Uterus (tissue), 4 donors: ENCODE measurements at places on chromosomes 6 and 20. TPM values are rescaled to one million over a fixed set of nuclear protein-coding genes. Genes with fewer than 3 reads are reported as not detected.

The STMND1 gene
- not detected for total RNA-seq

- no peaks in the 10 kb centered on the region for H3K36me3 ChIP-seq
- DNase-seq: no peak
- no peak overlapping the region for H3K27ac ChIP-seq
- no peaks in the 10 kb centered on the region for H3K27me3 ChIP-seq
- H3K4me3 ChIP-seq: no peak overlapping the region
Measured at GRCh38 chr6:39938773-39939654, 4.8 kb upstream of the MOCS1 start.

GRCh38 chr6:142781129-142781528 is 163.8 kb downstream of the HIVEP2 start:
- no peak overlapping the region for H3K27ac ChIP-seq
- DNase-seq: no peak
- H3K4me3 ChIP-seq: no peak overlapping the region
- no peaks in the 10 kb centered on the region for H3K36me3 ChIP-seq
- H3K27me3 ChIP-seq: no peaks in the 10 kb centered on the region

DNA sequence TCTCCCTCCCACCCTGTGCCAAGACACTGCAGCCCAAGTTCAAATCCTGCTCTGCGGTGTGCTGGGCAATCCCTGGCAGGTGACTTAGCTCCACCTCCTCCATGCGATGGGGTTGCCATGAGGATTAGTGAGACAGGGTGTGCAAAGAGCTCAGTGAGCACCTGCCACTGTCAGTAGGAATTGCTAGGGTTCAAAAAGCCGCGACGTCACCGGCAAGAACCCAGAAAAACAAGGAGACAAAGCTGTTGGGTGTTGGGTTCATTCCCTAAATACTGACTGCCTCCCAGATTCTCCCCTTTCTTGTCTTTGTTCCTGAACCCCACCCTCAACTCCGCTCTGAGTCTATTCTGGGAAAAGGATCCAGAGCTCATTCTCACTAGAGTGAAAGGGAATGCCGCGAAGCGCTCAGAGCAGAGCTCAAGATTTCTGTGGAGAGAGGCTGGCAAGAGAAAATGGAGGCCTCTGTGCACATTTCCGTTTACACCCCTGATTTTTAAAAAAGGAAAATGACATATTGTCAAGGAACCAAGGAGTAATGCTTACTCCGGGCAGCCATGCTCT is 13.3 kb downstream of the PMEPA1 start:
- H3K27me3 ChIP-seq: no peaks in the 10 kb centered on the region
- no peak overlapping the region for H3K4me3 ChIP-seq
- no peaks in the 10 kb centered on the region for H3K4me1 ChIP-seq
- H3K27ac ChIP-seq: no peak overlapping the region

The TINAG gene
- total RNA-seq: not detected

DNA sequence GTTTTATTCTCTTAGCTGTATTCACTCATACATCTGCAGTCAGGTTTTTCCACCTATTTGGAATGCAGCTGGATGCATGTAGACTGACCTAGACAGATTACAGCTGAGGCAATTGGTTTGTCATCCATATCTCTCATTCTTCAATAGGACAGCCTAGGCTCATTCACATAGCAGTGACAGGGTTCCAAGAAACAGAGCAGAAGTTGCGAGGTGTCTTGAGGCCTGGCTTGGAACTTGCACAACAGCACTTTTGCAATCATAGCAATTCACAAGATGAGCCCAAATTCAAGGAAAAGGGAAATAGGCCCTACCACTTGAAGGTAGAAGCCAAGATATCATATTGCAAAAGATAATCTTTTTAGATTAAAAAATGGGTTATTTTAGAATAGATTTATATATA is 508.9 kb upstream of the JAG1 start:
- H3K27ac ChIP-seq: no peak overlapping the region
- H3K36me3 ChIP-seq: no peaks in the 10 kb centered on the region
- no peaks in the 10 kb centered on the region for H3K27me3 ChIP-seq
- no peak for DNase-seq
- H3K4me3 ChIP-seq: no peak overlapping the region
- H3K4me1 ChIP-seq: no peaks in the 10 kb centered on the region

- H3K4me3 ChIP-seq: no peak overlapping the region
- no peaks in the 10 kb centered on the region for H3K36me3 ChIP-seq
- no peaks in the 10 kb centered on the region for H3K4me1 ChIP-seq
- H3K27me3 ChIP-seq: no peaks in the 10 kb centered on the region
- no peak for DNase-seq
- no peak overlapping the region for H3K27ac ChIP-seq
Measured at GRCh38 chr6:71727632-71728294, 158.6 kb upstream of the RIMS1 start.

DNA sequence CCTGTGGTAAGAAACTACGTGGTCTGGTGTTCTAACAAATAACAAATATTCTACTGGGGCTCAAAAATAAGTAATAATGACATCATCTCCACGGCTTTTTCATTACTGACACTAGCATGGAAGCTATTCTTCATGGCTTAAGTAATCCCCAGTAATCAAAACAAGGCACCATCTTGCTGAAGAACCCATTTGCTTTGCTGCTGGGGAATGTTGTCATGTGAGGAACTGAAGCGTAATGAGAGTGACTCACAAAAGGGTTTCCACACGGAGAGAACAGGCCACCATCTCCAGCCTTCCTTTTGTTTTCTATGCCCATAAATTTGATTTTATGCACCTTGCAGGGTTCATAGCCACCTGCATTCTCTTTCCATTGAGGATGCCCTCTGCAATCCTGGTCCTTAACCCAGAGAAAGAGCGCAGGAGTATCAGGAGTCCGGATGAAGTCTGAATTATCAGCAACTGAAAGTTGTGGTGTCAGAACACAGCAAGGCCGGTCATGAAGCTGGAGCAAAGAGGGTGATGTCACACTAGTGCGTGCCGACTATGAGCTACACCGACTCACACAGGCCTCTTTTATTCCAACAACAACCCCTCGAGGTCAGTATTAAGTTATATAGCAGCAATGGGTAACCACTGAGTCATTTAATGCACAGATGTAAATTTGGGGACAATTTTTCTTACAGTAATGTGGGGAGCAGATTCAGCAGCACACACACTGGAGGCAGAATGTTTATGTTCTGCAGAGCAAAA is 173.7 kb upstream of the SSTR4 start:
- H3K27ac ChIP-seq: no peak overlapping the region
- DNase-seq: no peak
- no peaks in the 10 kb centered on the region for H3K27me3 ChIP-seq
- H3K36me3 ChIP-seq: no peaks in the 10 kb centered on the region
- no peaks in the 10 kb centered on the region for H3K4me1 ChIP-seq

GRCh38 chr6:36912030-36912454 is 26.3 kb downstream of the C6orf89 start:
- no peaks in the 10 kb centered on the region for H3K27me3 ChIP-seq
- no peak overlapping the region for H3K4me3 ChIP-seq
- H3K36me3 ChIP-seq: no peaks in the 10 kb centered on the region
- DNase-seq: no peak
- H3K27ac ChIP-seq: peak overlapping the region; percentile 2

The PRPH2 gene
- total RNA-seq: 2.0 TPM

The LAMA5 gene
- 52.3 TPM for total RNA-seq

DNA sequence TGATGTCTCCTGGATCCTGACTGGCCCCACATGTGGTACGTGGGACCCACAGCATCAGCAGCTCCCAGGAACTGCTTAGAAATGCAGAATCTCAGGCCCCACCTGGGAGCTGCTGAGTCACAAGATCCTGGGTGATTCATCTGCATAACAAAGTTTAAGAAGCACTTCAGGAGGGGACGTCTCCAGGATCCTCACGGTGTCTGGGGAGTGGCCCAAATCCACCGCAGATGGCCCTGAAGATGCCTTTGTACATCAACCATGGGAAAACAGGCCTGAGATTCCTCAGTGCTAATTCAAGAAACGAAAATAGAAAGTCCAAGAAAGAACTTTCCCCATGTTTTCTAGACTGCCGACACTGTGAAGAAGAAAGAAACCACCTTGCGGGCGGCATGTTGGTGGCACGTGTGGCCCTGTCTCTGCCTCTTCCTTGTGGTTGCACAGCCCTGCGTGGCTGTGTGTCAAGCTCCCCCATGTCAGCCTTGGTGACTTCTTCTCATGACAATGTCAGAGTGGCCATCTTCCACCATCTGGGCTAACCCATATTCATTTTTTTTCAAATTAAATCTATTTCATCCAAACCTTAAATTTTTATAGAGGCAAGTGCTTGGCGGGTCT is 26.1 kb downstream of the RRBP1 start:
- peak overlapping the region; percentile 22 for H3K27ac ChIP-seq
- H3K27me3 ChIP-seq: no peaks in the 10 kb centered on the region
- H3K4me1 ChIP-seq: peaks cover 14% of the 10 kb centered on the region
- no peaks in the 10 kb centered on the region for H3K36me3 ChIP-seq
- DNase-seq: peak; percentile 14

The MAS1 gene
- 0.35 TPM for total RNA-seq

GRCh38 chr6:110512991-110513390 is 36.6 kb upstream of the SLC22A16 start:
- H3K27ac ChIP-seq: no peak overlapping the region
- H3K4me1 ChIP-seq: no peaks in the 10 kb centered on the region
- H3K36me3 ChIP-seq: no peaks in the 10 kb centered on the region
- DNase-seq: no peak
- H3K4me3 ChIP-seq: no peak overlapping the region

DNA sequence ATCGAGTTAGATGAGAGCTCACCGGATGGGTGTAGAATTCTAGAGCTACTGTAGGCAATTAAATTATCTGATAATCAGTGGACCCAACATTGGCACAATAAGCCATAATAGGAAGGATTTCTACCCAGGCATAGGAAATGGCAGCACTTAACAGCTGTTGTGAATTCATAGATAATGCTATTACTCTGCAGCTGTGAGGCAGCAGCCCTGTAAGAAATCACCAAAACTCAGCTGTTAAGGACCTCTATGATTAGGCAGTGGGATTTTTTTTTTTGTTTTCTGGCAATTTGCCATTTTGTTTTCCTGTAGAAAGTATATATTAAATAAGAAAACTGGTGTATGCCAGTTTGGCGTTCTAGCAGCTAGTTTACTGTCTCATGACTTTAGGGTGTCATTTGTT is 609.1 kb upstream of the SLC35B3 start:
- no peak overlapping the region for H3K27ac ChIP-seq
- H3K27me3 ChIP-seq: no peaks in the 10 kb centered on the region
- no peaks in the 10 kb centered on the region for H3K36me3 ChIP-seq
- H3K4me1 ChIP-seq: no peaks in the 10 kb centered on the region
- no peak for DNase-seq
- no peak overlapping the region for H3K4me3 ChIP-seq

- H3K4me1 ChIP-seq: peaks cover 5% of the 10 kb centered on the region
- no peaks in the 10 kb centered on the region for H3K27me3 ChIP-seq
- H3K4me3 ChIP-seq: no peak overlapping the region
- no peak for DNase-seq
Measured at GRCh38 chr20:19888269-19888671, 128.9 kb upstream of the NAA20 start.

GRCh38 chr6:74167976-74168375 is 472.0 kb downstream of the CD109 start:
- H3K27me3 ChIP-seq: no peaks in the 10 kb centered on the region
- H3K4me1 ChIP-seq: no peaks in the 10 kb centered on the region
- H3K4me3 ChIP-seq: no peak overlapping the region
- H3K36me3 ChIP-seq: no peaks in the 10 kb centered on the region
- H3K27ac ChIP-seq: peak overlapping the region; percentile 32
- DNase-seq: no peak

GRCh38 chr6:32623693-32624092 is 13.5 kb upstream of the HLA-DQA1 start:
- no peak overlapping the region for H3K4me3 ChIP-seq
- DNase-seq: no peak
- no peaks in the 10 kb centered on the region for H3K36me3 ChIP-seq
- no peaks in the 10 kb centered on the region for H3K27me3 ChIP-seq

- no peak overlapping the region for H3K27ac ChIP-seq
- H3K4me1 ChIP-seq: no peaks in the 10 kb centered on the region
- no peak overlapping the region for H3K4me3 ChIP-seq
- DNase-seq: no peak
Measured at GRCh38 chr20:63284544-63284949, 8.4 kb upstream of the COL20A1 start.

The SLC22A2 gene
- not detected for total RNA-seq

The KIAA1755 gene
- total RNA-seq: 13.5 TPM

DNA sequence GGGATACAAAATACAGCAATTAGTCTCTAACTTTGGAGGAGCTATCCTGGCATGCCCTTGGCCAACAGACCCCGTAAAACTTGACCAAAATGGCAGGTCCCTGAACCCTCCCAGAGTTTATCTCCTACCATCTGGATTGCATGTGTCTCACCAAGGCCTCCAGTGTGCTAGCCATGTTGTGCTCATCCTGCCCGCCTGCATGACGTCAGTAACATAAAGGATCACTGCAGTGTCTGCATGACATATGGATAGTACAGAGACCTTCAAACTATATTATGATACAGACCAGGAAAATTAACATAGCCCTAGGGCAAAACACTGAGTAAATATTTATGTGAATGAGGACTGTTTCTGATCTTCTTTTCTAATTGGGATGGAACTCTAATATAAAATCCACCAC is 25.3 kb downstream of the CPXM1 start:
- no peak overlapping the region for H3K27ac ChIP-seq
- no peak for DNase-seq
- H3K36me3 ChIP-seq: no peaks in the 10 kb centered on the region
- H3K4me1 ChIP-seq: no peaks in the 10 kb centered on the region
- no peak overlapping the region for H3K4me3 ChIP-seq

GRCh38 chr20:51528263-51529027 is 14.1 kb downstream of the NFATC2 start:
- H3K27ac ChIP-seq: no peak overlapping the region
- no peak overlapping the region for H3K4me3 ChIP-seq
- no peaks in the 10 kb centered on the region for H3K36me3 ChIP-seq
- DNase-seq: no peak
- H3K4me1 ChIP-seq: no peaks in the 10 kb centered on the region

The PNPLA1 gene
- not detected for total RNA-seq

DNA sequence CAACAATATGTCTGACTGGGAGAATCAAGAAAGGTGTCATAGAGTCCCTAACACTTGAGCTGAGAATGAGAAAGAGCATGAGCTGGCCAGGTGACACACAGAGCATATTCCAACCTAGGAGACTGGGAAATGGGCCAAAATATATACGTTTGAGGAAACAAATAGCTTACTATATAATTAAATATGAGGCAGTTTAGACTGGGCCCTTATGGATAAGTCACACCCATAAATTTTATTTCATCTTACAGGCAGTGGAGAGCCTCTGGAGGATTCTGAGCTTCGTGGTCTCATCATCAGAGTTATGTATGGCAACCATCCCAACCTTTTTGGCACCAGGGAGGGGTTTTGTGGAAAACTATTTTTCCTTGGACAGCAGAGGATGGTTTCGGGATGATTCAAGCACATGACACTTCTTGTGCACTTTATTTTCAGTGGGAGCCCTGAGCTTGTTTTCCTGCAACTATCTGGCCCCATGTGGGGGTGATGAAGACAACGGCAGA is 12.9 kb upstream of the NQO2 start:
- peak; percentile 53 for DNase-seq
- H3K4me1 ChIP-seq: peaks cover 6% of the 10 kb centered on the region
- no peaks in the 10 kb centered on the region for H3K36me3 ChIP-seq
- H3K4me3 ChIP-seq: no peak overlapping the region
- H3K27me3 ChIP-seq: no peaks in the 10 kb centered on the region

GRCh38 chr20:46213946-46214823 is 94.1 kb downstream of the CDH22 start:
- no peak overlapping the region for H3K4me3 ChIP-seq
- H3K27ac ChIP-seq: no peak overlapping the region
- H3K4me1 ChIP-seq: no peaks in the 10 kb centered on the region

GRCh38 chr6:4788953-4789584 is 12.9 kb downstream of the CDYL start:
- no peak overlapping the region for H3K27ac ChIP-seq
- peaks cover 4% of the 10 kb centered on the region for H3K4me1 ChIP-seq
- no peaks in the 10 kb centered on the region for H3K27me3 ChIP-seq

- H3K4me3 ChIP-seq: no peak overlapping the region
- no peaks in the 10 kb centered on the region for H3K27me3 ChIP-seq
- H3K4me1 ChIP-seq: peaks cover 4% of the 10 kb centered on the region
- H3K27ac ChIP-seq: no peak overlapping the region
Measured at GRCh38 chr6:126444659-126445273, 104.9 kb downstream of the CENPW start.
